Left lung (tissue), 14 donors: ENCODE measurements at places on chromosomes 5 and 9. TPM values are rescaled to one million over a fixed set of nuclear protein-coding genes. Genes with fewer than 3 reads are reported as not detected.

GRCh38 chr5:33800241-33800950, 91.4 kb downstream of the ADAMTS12 start:
- no peak for DNase-seq

DNA sequence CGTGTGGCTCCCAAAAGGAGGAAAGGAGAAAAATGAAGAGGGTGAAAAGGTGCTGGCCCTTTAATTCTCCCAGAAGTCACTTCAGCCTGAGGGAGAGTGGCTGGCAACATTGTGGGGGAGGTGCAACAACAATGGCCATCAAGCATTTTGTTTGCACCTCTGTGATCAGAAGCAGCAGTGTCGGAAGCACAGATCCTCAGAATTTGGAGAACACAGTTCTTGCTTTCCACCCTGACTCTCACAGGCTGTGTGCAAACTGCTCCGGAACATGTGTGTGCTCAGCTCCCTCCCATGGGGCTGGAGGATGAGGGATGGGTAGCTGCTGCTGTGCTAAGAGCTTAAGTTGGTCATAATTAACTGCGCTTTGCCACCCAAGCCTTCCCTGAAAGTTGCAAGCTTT, 127.1 kb downstream of the DPYSL3 start:
- DNase-seq, result no peak

DNA sequence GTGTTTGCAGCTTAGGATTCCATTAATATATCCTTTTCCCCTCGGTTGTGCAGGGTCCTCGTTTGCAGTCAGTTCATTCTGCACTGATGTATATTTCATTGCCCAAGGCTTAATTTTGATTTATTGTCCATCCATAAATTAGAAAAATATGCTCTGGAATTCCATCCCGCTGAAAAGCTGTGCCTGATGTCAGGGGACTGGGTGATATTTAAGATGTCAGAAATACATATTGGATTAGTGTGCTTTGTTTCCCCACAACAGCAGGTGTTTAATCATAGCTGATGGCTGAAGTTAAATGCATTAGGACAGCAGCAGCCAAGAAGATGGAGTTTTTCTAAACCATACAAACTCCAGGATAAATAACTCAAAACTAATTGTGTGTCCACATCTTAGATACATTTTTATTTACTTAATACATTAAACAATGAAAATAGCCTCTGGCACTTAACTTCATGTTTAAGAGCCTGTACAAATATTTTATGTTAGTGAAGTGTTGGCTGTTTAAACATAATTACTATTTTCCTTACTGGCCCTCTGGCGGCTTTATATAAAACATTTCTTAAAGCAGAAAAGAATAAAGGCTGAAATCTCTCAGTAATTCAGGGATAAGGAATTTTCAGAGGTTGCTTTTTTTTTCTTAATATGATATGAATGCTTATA, 170.4 kb upstream of the TBCA start:
- no peak for DNase-seq

DNA sequence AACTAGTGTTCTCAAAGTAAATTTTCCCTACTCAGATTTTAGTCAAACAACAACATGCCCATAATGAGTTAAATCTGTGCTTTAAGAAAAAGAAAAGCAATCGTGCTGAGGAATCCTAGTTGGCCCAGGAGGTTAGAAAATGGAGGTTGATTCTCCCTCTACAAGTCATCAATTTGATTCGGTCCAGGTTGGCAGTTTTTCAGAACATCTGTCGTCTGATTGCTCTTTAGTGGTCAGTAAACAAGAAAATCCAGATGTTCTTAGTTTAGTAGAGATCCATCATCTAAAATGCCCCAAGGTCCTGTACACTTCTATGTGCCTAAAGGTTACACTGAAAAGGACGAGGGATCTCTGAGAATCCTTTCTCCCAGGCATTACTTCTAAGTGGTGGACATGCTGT, 659.2 kb downstream of the MTRR start:
- no peak for DNase-seq

- DNase-seq, result no peak
Measured at GRCh38 chr9:119537138-119537537, 167.9 kb upstream of the BRINP1 start.

DNA sequence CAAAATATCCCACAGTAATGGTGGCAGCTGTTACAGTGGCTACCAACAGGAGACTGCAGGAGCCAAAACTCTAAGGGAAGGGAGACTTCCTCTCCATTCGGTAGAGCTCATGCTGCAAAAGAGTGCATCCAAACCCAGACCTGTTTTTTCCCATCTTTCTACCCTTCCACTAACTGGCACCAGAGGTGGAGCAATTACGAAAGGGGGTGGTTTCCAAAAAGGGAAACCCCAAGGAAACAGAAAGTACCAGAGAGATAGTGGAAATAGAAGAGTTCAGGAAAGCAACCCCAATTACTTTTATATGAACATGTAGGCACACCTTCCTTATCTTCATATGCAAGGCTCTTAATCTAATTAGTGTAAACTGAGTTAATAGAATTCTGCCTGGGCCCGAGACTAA, 7.3 kb upstream of the WDR41 start:
- DNase-seq, result no peak

DNA sequence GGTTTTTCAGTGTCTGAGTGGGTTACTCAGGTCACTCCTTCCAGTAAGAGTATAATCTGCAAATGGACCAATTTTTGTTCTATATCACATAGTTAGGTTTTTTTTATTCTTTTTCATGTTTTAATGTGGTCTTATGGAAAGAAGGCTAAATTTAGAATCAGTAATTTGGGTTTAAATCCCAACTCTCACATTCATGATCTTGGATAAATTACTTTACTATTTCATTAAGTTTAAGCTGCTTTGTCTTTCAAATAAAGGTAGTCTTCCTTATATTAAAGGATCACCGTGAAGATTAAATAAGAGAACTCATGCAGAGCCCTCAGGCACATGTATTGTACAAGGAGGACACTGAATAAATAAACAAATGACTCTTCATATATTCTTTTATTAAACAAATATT, 234.7 kb downstream of the SGCD start:
- no peak for DNase-seq

- DNase-seq, result no peak
Measured at GRCh38 chr5:11483630-11484029, 420.6 kb downstream of the CTNND2 start.

DNA sequence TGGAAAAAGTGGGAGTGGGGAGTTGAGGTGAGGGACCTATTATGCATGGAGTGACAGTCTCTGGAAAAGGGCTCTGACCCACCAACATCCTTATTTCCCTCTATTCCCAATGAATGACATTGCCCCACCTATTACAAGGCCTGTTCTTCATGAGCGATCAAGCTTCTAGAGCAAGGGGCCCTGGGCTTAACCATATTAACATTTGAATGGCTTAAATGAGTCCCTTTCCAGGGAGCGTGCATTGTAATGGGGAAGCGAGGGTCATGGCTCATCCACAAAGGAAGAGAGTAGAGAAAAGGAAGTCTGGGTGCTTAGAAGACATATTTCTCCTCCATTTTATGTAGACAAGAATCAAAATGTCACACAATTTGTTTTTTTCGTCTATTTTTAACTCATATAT, 255.5 kb downstream of the CAAP1 start:
- no peak for DNase-seq

- no peak for DNase-seq
Measured at GRCh38 chr9:129552064-129552463, 68.8 kb downstream of the C9orf50 start.

DNA sequence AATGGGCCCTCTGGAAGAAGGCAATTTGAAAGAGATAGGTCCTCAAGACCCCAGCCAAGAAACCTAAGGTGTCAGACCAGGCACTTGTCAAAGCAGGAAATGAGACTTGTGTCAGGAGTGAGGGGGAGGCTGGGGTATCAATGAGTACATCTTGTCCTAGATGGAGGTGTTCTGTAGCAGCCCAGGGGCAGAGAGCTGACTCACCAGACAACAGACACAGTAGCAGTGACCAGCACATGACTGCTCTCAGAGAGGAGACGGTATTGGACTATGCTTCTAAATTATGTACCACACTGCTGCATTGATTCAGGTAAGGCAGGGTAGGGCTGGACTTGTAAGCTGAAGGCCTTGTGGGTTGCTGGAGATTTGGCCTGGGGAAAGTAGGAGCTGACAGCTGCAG, 551.2 kb upstream of the KLF4 start:
- DNase-seq, result no peak

DNA sequence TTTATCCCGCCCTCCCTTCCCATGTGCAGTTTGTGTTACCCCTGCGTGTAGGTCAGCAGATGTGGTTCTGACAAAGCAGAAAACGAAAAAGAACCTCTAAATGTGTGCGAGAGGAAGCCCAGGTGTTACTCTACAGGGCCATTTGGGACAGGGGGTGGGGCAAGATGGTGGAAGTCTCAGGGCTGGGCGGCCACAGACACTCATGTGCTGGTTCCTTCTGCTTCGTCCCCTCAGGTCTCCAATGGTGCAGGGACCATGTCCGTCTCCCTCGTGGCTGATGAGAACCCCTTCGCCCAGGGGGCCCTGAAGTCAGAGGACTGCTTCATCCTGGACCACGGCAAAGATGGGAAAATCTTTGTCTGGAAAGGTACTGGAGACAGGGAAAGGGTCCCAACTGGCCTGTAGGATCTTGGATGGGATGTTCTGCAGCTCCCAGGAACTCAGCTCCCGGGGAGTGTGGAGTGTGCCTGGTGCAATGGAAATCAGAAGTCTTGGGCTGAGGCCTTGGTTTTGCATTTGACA, 49.0 kb downstream of the GSN start:
- no peak for DNase-seq

- no peak for DNase-seq
Measured at GRCh38 chr5:122126177-122126755, 3.1 kb upstream of the ZNF474 start.

- DNase-seq, result no peak
Measured at GRCh38 chr9:13281356-13282016, 2.0 kb upstream of the MPDZ start.

DNA sequence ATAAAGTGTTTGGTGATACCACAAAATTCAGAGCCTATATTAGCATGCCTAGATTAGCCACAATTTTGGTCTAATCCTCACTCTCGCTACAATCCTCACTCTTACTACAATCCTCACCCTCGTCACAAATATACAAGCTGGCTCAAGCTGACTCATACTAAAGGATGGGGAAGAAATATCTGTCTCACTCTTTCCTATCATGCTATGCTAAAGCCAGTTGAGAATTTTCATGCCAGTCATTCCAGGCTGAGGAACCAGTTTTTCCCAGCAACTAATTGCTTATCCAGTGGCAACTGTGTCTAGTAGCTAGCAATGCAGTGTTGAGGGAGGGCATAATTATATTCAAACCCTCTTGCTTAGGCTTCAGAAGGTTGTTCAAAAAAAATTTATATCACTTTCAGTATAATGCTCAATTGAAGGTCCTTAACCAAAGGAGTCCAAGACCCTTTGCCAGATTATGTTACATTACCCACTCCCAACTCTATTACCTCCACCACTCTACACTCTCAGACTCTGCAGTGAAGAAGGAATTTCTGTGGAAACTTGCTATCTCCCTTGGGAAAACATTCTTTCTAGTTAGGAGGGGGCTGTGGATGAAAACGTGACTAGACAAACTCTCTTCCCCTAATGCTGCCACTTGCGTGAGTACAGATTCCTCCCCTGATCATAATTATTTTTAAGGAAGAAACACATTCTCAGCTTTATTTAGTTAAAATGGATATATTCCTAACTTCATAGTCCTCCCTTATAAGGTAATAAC, 810.3 kb upstream of the ACO1 start:
- DNase-seq, result no peak

DNA sequence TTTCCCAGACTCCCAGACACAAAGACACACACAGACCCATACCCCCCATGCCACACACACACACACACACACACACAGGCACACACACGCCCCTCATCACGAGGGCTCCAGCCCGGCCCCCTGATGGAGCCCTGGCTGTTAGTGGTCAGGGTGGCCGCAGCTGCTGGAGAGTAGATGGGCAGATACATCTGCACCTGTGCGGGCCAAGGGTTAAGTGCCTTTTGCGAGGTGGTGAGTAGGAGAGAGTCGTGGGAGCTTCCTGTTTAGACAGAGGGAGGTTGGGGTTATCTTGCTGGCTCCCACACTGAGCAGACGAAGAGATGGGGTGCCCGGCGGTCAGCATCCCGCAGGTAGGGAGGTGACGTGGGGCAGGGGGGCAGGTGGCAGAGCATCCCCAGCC, 8.2 kb downstream of the PRRX2 start:
- no peak for DNase-seq

DNA sequence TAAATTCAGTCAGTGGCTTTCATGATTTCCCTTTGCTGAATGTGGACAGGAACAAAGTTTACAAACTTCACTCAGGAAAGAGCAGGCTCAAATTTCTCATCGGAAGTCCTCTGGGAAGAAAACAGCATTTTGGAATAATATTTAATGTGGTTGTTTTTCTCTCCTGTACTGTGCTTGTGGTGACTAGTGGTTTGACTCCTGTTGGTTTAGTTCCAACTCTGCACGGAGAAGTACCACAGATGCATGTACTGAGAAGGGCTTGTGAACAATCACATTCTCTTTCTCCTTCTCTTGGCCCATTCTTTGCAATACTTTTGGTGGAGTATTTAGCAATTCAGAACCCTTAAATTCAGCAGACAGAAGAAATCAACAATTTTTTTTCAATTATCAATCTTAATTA, 13.3 kb downstream of the MPDZ start:
- no peak for DNase-seq

GRCh38 chr9:9893837-9894236, 719.0 kb downstream of the PTPRD start:
- no peak for DNase-seq

GRCh38 chr9:91845879-91846278, 104.1 kb downstream of the ROR2 start:
- no peak for DNase-seq

DNA sequence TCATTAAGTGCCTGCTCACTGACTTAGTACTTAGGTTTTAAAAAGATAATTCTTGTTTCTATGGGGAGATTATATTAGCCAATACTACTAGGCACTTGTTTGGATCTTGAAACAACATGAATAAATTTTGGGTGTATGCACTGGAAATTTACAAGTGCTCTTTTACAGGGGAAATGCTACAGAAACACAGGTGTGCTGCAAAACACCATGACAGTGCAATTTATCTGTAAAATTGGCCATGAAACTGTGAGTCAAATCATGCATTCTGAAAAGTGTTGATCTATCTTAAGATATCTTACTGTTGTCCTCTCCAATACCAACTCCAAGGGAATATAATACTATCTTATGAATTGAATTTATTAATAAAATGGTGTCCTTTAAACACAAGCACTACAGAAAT, 12.1 kb upstream of the PCDHB1 start:
- no peak for DNase-seq

GRCh38 chr5:158911693-158912363, 187.9 kb downstream of the EBF1 start:
- DNase-seq, result no peak

SMIM33 gene
- not detected for polyA plus RNA-seq

BDP1 gene
- 42.2 TPM for polyA plus RNA-seq

MYMK gene
- polyA plus RNA-seq, result not detected

TLR4 gene
- 7.9 TPM for polyA plus RNA-seq

DNAI1 gene
- 5.4 TPM for polyA plus RNA-seq

SPATA31C1 gene
- polyA plus RNA-seq, result not detected

OTP gene
- not detected for polyA plus RNA-seq

EIF4E1B gene
- polyA plus RNA-seq, result not detected

SEMA4D gene
- 25.4 TPM for polyA plus RNA-seq

SPINK7 gene
- polyA plus RNA-seq, result 0.63 TPM
